ENCODE measurements at places on chromosomes 4 and X. TPM values are rescaled to one million over a fixed set of nuclear protein-coding genes. Genes with fewer than 3 reads are reported as not detected.
A peak's percentile ranks its signal among the peaks of the same experiment; 100 is the strongest.

The LCORL gene
- 20.0 TPM for total RNA-seq

The ARX gene
- total RNA-seq, result 0.03 TPM

The EBP gene
- total RNA-seq, result 145 TPM

The F11 gene
- total RNA-seq, result not detected

The AASDH gene
- 9.5 TPM for total RNA-seq

The ATP2B3 gene
- 0.03 TPM for total RNA-seq

GRCh38 chrX:13581554-13581953, 12.2 kb downstream of the EGFL6 start:
- no peak for DNase-seq

- DNase-seq, result no peak
Observed at GRCh38 chrX:74248889-74249288, 55.1 kb upstream of the ZCCHC13 start.

DNA sequence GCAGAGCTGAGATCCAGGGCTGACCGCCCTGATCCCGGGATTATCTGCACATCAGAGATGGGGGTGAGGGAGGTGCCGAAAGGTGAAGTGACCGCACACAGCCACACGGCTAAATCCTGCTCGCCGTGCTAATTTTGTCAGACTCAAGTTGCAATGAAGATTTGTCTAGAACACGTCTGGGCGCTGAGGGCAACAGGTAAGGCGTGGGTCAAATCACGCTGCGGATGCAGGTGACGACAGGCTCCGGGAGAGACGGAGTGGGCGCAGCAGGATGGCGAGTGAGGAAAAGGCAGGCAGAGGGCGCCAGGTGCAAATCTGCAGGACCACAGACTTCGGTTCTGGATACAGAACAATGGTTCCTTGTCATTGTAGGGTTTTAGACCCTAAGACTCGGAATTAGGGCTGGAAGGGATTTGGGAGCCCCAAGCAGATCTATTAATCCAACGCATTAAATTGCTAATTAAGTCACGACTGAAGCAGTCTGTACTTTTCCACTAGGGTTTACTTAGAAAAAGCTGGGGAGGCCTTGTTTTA, 1.9 kb upstream of the TBC1D14 start:
- no peak for DNase-seq

- DNase-seq, result peak; percentile 3
Observed at GRCh38 chrX:37347420-37347819, 1.7 kb upstream of the PRRG1 start.

GRCh38 chr4:13917015-13917414, 289.5 kb upstream of the BOD1L1 start:
- DNase-seq, result no peak

DNA sequence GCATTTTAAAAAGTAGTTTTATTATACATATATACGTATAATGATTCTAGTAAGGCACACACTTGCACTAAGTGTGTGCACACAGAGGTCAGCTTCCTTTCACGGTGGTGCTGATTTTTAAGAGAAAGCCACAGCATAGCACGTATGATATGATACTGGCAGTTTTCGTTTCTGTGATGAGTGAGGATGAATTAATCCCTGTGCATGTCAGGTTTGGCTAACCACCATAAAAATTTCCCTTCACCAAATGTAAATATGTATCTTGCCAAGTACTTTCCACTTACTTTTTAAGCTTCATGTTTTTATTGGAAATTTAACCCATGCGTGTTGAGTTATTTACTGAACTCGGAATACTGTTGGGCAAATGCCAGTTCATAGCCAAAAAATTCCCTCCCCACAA, 84.6 kb downstream of the SYNPO2 start:
- no peak for DNase-seq

GRCh38 chr4:148192526-148192925, 249.7 kb downstream of the NR3C2 start:
- DNase-seq, result peak; percentile 10

DNA sequence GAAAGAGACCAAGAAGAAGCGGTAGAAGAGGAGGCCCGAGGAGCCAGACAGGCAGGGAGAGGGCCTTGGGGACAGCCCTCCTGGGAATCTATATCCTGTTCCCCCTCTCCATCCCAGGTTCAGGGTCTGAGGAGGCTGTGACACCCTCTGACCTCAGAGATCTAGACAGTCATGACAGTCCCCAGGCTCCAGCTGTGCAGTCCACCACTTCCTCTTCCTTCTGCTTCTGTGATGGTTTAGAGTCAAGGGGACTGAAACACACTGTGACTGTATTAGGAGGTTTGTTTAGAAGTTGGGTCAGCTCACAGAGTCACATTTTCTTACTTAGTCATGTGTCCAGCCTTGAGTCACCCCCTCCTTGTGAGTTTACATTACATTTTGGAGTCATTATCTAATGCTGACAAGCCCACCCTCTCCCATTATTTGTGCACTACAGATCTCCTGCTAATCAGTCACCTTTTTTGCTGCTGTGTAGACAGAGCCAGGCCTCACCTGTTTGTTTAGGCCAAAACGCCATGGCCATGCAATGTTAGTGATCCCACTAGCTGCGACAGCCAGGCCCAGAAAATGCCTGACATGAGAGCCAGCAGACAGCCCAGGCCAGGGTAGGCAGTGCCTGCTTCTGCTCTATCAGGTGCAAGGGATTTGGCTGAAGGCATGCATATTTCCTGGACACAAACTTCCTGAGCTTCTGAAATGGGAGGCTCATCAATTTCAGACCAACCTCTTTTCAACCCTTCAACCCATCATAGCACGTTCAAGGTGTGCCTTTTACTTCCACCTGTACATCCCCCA, 26.0 kb downstream of the MANBA start:
- DNase-seq, result peak; percentile 80

GRCh38 chr4:175560604-175561003, 251.5 kb downstream of the GPM6A start:
- DNase-seq, result peak; percentile 38

GRCh38 chr4:42018451-42018850, 28.1 kb downstream of the SLC30A9 start:
- DNase-seq, result no peak

DNA sequence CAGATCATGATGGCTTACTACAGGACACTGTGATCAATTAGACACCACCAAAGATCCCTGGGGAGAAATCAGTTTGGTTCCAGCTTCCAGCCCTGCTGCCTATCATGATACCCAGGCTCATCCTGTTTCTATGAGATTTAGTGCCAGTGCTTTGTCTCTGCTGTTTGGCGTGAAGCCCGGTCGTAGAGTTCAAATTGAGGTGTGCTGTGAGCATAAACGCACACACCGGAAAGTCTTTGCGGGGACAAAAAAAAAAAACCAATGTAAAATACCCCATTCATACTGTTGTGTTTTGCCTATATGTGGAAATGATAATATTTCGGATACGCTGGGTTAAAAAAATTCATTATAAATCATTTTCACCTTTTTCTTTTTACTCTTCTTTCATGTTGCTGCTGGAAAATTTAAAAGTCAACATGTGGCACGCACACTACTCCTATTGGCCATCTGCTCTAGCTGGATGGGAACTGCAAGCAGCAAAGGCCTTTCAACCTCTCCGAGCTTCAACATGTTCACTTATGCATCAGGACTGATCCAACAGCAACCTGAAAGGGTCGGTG, 607 bp upstream of the DKC1 start:
- no peak for DNase-seq

DNA sequence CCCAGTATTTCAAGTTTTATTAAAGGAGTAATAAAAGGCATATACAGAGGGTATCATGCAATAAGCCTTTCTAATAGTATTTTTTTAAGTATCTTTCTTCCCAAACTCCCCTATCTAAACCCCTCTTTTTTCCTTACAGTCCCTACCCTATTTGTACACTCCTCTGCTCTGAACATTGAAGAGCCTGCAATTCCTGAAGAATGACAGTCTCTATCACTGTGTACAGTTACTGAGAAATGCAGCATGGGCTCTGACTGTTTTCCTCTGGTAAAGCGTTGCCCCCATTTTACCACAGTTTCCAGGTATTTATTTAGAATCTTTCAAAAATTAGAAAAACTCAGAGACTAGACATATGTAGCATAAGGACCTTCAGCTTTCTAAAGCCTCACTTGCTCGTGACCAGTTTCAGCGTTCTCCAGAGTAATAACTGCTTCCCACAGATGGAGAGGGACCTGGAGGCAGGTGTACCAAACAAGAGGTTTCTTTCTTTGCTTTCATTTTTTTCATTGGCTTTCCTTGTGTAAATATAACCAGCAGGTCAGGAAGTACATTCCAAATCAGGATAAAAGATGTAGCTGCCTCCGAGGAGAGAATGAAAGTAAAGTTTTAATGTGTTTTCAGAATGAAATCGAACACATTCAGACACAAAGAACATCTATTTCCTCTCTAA, 230.8 kb downstream of the CFAP299 start:
- DNase-seq, result no peak

DNA sequence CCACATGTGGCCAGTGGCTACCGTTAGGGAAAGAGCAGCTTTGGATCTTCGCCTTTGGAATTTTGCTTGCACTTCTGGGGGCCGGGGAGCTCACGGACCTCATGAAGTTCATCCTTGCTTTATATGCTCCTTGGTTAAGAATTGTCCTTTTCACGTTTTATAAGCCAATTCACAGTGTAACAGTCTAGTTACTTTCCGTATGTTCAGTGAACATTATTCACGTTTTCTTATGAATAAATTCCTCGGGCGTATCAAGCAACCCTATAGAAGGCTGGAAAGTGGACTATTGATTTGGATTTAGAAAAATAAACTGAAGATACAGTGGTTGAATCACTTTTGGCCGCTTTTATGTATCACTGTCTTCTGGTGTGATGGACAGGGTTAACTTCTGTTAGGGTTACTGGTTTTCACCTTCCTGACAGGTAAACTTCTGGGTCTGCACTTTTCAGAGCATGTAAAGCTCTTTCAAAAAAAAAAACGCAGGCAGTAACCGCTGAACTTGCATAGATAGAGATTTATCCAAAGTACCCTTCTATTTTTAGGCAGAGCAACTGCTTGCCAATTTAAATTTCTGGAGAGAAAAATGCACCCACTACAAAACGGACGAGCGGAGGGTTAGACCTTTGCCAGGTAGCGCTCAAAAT, 569 bp upstream of the PDLIM5 start:
- DNase-seq, result no peak

DNA sequence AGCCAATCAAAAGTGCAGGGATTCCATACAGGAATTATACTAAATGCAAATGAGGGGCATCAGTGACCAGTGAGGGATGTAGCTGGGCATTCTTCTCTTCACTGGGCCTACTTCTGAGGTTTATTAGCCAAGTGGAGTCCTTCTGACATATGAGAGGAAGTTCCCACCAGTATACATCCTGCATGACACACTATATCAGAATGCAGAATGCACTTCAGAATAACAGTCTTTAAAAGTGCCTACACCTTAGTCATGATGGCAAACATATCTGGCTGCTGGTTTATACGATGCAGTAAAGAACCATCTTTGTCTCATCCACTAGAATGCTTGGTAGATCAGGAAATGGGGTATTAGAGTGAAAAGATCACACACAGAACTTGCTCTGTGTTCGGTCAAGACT, 180.3 kb upstream of the PPARGC1A start:
- DNase-seq, result peak; percentile 96

- DNase-seq, result no peak
Observed at GRCh38 chrX:107677909-107678308, 49.6 kb downstream of the PRPS1 start.

GRCh38 chr4:38387348-38387747, 276.7 kb upstream of the KLF3 start:
- DNase-seq, result no peak

DNA sequence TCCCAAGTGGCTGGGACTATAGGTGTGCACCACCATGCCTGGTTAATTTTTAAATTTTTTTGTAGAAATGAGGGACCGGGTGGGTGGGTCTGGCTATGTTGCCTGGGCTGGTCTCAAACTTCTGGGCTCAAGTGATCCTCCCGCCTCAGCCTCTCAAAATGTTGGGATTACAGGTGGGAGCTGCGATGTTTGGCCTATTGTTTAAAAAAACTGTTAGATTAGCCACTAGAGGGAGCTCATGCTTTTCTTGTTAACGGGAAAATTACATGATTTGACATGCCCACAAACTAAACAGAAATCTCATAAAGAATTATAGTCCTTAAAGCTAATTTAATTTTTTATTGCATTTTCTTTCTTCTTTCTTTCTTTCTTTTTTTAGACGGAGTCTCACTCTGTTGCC, 5.0 kb upstream of the SDAD1 start:
- peak; percentile 61 for DNase-seq

DNA sequence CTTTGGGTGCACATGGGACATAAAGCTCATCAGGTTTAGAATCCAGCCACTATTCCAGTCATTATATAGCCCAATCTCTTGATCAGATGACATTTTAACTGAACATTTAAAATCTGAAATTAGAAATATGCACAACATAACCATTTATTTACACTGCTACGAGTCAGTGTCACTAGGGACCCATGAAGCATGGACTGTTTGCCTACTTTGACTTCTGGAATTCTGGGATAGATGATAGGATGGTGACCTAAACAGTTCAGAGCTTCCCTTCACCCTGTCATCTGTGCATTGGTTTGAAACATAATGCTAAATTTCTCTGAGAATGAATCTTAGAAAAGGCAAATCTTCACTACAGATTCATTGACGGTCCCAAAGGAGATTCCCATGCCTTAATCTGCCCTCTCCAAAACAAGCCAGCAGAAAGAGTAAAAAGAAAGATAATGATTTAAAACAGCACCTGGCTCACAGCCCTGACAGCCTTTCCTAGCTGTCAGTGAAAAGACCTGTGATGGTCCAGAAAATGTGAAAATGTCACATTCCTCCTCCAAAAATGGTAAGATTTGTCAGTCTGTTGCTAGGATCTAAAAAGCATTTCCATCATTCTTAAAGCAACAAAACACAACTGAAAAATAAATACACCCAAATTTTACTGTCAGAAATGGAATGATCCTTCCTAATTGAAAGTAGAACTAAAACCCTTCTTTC, 18.9 kb upstream of the HERC3 start:
- DNase-seq, result no peak

GRCh38 chrX:149221230-149221629, 283.9 kb downstream of the IDS start:
- DNase-seq, result no peak

- DNase-seq, result no peak
Observed at GRCh38 chr4:10162341-10163000, 45.9 kb upstream of the WDR1 start.

- DNase-seq, result peak; percentile 47
Observed at GRCh38 chrX:16466640-16467432, 183.1 kb upstream of the S100G start.

DNA sequence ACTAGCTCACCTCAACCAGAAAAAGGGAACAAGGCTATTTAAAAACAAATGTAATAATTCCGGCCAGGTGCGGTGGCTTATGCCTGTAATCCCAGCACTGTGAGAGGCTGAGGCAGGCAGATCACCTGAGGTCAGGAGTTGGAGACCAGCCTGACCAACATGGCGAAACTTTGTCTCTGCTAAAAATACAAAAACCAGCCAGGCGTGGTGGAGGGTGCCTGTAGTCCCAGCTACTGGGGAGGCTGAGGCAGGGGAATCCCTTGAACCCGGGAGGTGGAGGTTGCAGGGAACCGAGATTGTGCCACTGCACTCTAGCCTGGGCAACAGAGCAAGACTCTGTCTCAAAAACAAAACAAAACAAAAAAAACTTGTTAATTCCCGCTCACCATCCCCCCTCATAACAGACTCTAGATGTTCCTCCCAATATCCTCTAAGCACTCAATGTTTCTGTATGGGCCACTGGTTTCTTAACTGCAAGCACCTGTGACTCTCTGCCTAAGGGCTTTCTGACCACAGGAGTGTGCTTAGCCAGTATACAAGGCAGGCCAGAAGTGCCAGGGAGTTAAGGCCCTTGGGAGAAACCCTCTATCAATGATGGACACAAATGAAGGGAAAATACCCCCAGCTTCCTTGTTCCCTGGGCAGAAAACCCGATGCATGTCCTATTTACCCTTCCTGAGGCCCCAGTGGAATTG, 21.0 kb upstream of the THOC2 start:
- no peak for DNase-seq

All from HT1080 (cell line).